Heart right ventricle (tissue), 16 donors: ENCODE measurements at places on chromosomes 1 and 21. TPM values are rescaled to one million over a fixed set of nuclear protein-coding genes. Genes with fewer than 3 reads are reported as not detected.

ZBTB8B gene
- 0.02 TPM for total RNA-seq

C8B gene
- not detected for total RNA-seq

RNU1-1 gene
- total RNA-seq = 1,011 TPM

BPNT1 gene
- 20.6 TPM for total RNA-seq

SMCP gene
- total RNA-seq = not detected
